ENCODE measurements at places on chromosomes 2 and 18.

GRCh38 chr18:12692206-12692605 is 10.3 kb downstream of the CEP76 start:
- DNase-seq, result no peak

GRCh38 chr18:5488844-5489243 is 55.0 kb downstream of the EPB41L3 start:
- no peak for DNase-seq

DNA sequence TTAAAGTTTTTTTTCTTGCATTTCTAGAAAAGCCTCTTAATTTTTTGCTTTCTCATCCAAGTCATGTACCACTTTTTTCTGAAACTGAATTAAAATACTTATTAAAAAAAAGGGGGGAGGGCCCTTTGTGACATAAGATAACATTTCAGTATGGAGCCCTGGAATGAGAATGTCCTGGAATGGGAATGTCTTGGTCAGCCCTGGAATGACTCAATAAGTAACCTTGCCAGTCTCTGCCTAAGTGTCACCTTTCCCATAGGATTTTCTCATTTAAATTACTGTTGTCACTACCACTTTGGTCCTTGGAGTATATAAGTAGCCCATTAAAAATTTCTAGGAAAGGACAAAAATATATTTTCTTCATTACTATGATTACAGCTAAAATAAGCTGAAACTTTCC is 4.7 kb downstream of the UBXN2A start:
- DNase-seq, result no peak

GRCh38 chr2:41483982-41484857 is 563.6 kb upstream of the PKDCC start:
- no peak for DNase-seq
